SHP77 (cell line): ENCODE measurements at places on chromosomes 5 and 9.

GRCh38 chr9:75431375-75431774, 343.1 kb downstream of the OSTF1 start:
- no peak for DNase-seq

- DNase-seq = no peak
These were observed 24.3 kb downstream of the CPLX2 start for GRCh38 chr5:175895686-175896102.

- no peak for DNase-seq
These were observed 62.4 kb upstream of the FSD1L start for GRCh38 chr9:105385381-105385985.

DNA sequence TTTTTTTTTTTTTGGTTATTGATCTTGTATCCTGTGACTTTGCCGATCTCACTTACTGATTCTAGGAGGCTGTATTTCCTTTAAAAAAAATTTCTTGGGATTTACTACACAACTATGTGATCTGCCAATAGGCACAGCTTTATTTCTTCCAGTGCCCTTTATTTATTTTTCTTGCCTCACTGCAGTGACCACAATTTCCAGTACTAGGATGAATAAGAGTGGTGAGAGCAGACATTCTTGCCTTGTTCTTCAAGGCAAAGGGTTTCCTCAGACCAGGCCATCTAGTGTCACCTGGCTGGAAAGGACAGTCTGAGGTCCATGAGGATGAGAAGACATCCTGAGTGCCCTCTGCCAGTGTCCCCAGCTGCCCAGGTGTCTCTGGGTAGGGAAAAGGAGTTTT, 265.4 kb downstream of the SPOCK1 start:
- DNase-seq = no peak

DNA sequence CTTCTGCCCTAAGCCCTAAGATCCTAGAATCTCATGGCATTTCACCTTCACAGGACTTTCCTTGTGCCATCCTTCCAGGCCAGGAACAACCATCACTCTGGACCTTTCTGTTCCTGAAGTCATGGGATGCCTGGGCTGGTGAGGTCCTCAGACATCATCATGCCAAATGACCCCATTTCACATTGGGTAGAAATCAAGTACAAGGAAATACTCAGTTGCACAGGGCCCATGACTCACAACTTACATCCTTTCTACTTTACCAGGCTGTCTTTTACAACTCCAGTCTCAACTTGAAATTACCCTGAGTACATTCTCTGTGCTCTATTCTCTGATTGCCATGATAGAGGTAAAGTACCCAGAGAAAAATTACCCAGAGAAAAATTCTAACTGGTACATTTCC, 167.1 kb downstream of the PIK3R1 start:
- no peak for DNase-seq

GRCh38 chr5:139699351-139699750, 51.2 kb downstream of the CXXC5 start:
- DNase-seq = no peak

DNA sequence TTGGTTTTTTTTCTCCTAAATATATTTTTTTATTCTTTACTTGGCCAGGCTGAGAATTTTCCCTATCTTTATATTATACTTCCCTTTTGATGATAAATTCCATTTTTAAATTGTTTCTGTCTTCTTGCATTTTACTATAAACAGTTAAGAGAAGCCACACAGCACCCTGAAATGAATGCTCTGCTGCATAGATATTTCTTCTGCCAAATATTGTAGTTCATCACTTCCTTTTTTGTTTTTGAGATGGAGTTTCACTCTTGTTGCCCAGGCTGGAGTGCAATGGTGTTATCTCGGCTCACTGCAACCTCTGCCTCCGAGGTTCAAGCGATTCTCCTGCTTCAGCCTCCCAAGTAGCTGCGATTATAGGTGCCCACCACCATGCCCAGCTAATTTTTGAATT, 8.5 kb upstream of the INIP start:
- no peak for DNase-seq

GRCh38 chr9:107008011-107008410, 145.0 kb downstream of the ZNF462 start:
- no peak for DNase-seq

DNA sequence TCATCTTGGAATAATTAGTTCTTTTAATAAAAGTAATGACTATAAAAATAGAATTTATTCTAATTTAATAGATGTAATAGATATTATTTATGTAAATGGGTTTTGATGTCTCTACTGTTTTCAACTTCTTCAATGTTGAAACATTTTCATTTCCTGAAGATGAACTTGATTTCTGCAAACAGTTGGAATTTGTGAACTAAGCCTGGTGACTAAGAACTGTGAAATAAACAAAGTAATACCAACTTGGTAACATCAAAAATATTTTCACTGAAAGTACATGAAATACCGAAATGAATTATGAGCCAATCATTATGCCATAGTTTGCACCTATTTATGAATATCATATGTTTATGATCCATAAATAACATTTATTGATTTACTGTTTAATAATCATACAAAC, 143.8 kb upstream of the FGF10 start:
- DNase-seq = no peak

- DNase-seq = no peak
These were observed 176.1 kb downstream of the CETN3 start for GRCh38 chr5:90233476-90233875.

- DNase-seq = no peak
These were observed 27.3 kb downstream of the SHB start for GRCh38 chr9:38041564-38042243.

DNA sequence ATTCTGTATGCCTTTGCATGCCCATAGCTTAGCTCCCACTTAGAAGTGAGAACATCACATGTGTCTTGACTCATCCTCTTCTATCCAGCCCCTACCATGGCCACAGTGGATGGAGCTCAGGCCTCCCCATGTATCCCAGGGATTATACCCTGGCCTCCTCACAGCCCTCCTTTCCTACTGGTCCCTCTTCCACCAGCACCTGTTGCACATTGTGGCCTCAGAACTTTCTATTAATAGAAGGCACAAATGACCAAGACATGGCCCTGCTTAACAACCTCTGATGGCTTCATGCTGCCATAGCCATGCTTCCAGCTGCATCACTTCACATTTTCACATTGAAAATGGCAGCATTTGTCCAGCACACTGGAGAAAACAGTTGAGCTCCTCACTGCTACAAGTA, 315.4 kb downstream of the CDK5RAP2 start:
- DNase-seq = no peak

DNA sequence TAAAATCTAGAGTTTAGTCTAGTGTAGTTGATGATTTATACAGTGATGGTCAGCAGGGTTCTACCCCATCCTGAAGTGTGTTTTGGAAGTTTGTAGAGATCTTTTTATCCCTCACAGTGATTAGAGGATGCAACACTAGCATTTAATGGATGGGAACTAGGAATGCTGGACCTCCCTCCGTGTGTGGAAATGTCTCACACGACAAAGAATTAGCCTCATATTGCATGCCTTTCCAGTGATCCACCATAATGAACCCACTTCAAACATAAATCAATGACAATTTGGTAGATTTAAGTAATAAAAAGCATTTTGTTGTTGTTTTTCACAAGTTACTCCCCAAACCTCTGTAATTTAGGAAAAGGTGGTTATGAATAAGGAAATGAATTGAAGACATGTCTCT, 82.5 kb upstream of the LMNB1 start:
- no peak for DNase-seq

DNA sequence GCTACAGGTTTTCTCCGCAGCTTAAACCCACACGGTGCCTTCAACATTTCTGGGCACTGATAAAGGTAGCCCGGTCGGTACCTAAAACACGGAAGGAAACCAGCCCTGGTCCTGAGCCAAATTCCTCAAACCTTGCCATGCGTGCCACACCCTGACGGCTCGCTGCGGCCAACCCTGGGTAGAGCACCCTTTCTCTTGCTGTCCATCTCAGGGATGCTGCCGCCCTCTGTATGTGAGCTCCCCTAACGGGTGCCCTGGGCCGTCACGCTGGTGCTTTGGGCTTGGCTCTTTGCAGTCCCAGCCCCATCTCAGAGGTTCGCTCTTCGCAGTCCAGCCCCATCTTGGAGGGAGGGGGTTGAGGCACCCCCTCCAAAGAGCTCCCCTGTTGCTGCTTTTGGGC, 43.9 kb downstream of the PNPLA7 start:
- no peak for DNase-seq

GRCh38 chr5:97670447-97670846, 487.4 kb upstream of the RIOK2 start:
- DNase-seq = no peak

GRCh38 chr5:80034559-80034958, 589 bp upstream of the THBS4 start:
- no peak for DNase-seq

GRCh38 chr5:120538149-120538548, 74.0 kb downstream of the PRR16 start:
- no peak for DNase-seq

GRCh38 chr5:133141746-133142145, 89.9 kb downstream of the HSPA4 start:
- no peak for DNase-seq

DNA sequence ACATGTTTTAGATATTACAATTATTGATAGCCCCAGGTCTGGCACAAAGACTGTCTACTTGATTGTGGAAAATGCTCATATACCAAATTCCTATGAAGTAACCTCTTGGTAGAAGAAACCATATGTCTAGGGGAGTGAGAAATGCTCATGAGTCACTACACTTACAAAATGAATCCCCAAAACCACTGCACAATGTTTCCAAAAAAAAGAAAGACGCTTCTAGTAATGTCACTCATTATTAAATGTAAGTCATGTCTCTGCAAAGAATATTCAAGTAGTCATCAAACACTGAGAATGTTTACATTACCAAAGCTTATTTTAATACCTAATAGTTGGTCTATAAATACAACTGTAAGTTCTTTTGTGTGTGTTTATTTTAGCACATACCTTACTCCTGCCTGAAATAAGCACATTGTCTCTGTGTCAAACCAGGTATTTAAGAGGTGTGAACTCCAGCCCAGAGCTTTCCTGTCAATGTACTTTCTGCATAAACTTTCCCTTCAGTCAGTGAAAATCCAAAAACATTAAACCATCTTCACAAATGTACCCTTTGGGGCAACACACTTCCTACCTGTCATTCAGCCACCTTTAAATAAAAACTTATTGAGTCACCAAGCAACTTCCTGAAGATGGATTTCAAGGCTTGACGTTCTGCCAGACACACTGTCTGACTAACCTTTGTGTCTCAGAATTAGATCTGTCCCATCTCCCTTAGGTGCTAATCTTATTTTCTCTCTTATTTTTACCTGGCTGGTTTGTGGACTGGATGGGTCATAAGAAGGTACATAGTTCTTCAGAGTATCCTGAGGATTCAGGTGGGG, 194.0 kb downstream of the NFIB start:
- no peak for DNase-seq

DNA sequence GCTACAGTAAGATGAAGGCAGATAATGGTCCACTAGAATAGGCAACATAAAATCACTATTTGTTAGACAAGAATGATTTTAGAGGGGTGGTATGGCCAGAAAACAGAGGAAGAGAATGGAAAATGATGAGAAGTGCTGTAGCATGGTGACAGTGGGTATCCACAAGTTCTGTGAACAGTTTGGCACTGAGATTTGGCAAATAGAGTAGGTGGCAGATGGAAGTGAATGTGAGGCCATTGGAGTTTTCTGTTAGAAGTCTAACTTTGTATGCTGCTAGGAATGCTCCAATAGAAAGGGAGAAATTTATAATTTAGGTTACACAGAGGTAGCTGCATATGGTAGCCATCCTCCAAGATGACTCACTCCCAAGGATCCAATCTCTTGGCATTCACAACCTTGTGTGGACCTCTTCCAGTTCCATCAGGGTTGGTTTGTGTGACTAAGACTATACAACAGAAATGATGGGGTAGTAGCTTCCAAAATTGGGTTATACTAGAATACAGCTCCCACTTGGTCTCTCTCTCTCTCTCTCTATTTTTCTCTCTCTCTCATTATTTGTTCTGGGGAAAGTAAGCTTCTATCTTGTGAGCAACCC, 646.9 kb upstream of the ZNF608 start:
- no peak for DNase-seq

- DNase-seq = no peak
These were observed 315.2 kb upstream of the PDE4D start for GRCh38 chr5:60208716-60209115.

GRCh38 chr5:144308906-144309670, 138.4 kb downstream of the KCTD16 start:
- DNase-seq = no peak

- no peak for DNase-seq
These were observed 2.0 kb upstream of the TEX48 start for GRCh38 chr9:114684036-114684435.

- no peak for DNase-seq
These were observed 303.6 kb downstream of the PIK3R1 start for GRCh38 chr5:68519143-68519542.

DNA sequence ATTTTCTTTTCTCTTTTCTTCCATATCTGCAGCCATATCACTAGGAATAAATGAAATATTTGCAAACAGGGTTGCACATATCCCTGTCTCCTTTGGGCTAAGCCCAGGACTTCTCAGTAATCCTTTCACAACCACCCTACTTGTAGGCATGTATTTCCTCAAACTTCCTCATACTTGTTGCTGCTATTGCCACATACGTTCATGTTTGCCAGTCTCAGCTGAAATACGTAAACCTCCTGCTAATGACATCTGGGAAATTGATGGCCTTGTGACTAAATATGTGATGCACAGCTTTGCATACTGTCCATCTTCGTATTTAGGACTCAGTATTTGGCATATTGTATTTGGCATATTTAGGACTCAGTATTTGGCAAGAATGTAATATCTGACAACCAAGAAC, 224.6 kb downstream of the PLK2 start:
- no peak for DNase-seq
